Stimulated activated CD4-positive, alpha-beta T cell treated with anti-CD3 and anti-CD28 coated beads, Interleukin-1b, Interleukin-23, amount 100 ng/mL, for 1 hour (primary cell): ENCODE measurements at places on chromosomes 7 and 10.
A peak's percentile ranks its signal among the peaks of the same experiment; 100 is the strongest.

- no peak for DNase-seq
These were observed 210.1 kb downstream of the TNS3 start for GRCh38 chr7:47371733-47372368.

DNA sequence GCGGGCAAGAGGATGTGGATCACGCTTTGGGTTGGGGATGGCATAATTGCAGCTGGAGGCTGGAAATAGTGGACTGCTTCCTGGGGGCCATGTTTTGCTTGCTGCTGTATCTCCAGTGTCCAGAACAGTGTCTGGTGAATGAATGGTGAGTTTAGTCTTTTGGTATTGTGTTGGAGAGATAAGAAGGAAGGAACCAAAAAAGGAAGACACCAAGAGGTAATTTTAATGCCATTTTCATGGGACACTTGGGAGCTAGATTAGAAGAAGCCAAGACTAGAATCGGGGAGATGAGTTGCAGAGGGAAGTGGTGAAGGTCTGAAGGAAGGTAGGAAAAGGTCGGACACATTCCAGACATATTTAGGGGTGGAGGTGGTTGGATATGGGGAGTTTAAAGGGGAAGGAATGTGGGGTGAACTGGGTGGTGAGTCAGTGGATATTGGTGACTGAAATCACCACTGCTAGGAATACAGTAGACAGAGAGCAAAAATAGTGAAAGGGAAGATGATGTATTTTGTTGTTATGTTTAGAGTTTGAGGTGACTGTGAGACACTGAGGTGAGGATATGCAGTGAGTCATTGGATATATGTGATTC is 76.7 kb downstream of the CCNY start:
- DNase-seq = no peak

- no peak for DNase-seq
These were observed 222.4 kb downstream of the RPS24 start for GRCh38 chr10:78255796-78256638.

DNA sequence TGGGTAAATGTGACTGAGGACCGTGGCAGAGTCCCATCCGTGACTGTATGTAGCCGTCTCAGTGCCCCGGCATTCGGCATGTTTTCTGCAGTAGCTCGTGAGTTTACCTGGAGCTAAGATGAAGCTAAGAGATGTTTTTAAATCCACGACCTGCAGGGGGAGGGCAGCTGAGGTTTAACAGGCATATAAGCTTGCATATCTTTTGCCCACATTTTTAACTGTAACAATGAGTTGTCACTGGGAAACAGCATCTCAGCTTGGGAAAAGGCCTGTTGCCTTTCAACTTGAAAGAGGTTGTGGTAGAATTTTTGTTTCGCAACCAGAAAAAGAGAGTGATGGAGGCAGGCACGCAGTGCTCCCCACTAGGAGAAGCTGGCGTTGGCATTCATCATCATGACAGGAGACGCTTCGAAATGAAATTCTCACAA is 77.7 kb downstream of the CELF2 start:
- no peak for DNase-seq

GRCh38 chr10:2232479-2232878 is 495.2 kb upstream of the ADARB2 start:
- no peak for DNase-seq

- no peak for DNase-seq
These were observed 259.8 kb downstream of the GLI3 start for GRCh38 chr7:41977151-41977651.

DNA sequence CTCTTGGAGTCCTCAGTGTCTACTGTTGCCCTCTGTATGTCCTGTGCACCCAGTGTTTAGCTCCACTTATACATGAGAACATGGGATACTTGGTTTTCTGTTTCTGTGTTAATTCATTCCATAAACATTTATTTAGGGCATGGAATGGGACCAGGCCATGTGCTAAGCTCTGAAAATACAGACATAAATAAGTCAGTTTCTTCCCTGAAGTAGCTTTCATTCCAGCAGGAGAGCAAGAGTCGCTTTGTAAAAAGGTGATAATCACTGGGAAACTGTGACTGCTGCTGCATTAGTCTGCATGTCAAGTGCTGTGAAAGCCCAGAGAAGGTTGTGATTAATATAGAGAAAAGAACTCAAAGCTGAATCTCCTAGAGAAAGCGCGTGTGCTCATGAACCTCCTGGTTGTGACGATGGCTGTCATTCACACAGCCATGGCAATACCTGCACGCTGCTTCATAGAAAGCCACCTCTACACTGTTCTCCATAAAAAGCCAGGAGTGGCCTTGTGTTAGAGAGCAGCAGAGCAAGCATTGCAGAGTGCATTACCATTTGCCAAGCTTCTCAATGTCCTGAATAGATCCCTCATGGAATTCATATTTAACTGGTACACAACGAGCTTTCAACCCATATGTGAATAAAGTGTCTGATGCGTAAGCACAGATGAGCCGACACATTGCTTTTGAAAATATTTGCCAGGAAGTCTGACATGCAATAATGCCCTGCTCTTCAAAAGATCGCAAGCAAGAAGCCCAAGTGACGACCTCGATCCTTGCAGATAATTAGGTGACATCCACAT is 30.6 kb upstream of the PITRM1 start:
- no peak for DNase-seq

- DNase-seq = no peak
These were observed 59.4 kb downstream of the MARCHF5 start for GRCh38 chr10:92350411-92350810.

DNA sequence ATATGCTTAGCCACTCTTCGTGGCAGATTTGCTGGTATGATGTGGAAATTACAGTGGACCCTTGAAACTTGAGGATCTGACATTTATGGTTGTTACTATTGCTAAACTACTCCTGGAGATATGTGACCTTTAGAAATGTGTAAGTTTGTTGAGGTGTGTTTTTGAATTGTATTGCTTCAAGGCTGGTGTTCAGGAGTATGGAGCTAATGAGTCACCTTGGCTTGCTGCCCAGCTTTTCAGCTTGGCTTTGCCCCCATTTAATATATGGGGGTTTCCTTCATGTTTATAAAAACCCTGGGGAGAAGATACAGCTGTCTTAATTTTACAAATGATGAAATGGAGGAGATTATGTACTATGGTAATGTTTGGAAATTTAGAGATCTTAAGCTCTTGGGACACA is 11.6 kb downstream of the HBP1 start:
- peak; percentile 13 for DNase-seq

- no peak for DNase-seq
These were observed 11.0 kb downstream of the TLL2 start for GRCh38 chr10:96502561-96503282.

GRCh38 chr10:31101123-31101522 is 69.5 kb upstream of the ZNF438 start:
- DNase-seq = peak; percentile 8

- no peak for DNase-seq
These were observed 139.0 kb downstream of the TPST1 start for GRCh38 chr7:66344166-66344565.
